ENCODE measurements at places on chromosomes 1 and 21. TPM values are rescaled to one million over a fixed set of nuclear protein-coding genes. Genes with fewer than 3 reads are reported as not detected.

DNA sequence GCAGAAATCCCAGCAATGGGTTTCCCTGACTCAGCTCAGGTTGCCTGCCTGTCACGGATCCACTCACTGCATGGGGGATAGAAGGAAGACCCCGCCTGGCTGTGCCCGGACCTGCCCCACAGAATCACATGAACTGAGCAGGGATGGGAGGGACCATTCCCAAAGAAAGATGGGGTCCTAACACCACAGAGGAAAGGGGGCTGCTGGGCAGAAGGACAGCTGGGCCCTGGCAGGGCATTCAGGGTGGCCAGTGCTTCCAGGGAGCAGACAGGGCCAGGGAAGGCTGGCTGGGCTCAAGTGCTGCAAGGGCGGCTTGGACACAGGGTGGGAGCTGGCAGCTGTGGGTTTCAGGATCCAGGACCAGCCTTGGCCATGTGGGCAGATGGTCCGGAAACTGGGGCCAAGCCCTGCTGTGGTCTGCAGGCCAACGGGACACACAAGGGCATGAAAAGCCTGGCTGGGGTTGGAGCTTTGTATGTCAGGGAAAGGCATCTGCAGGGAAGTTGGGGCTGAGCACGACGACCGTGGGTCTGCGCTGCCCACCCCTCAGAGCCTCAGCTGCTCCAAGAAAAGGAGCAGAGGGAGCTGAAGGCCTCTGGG is 723.9 kb downstream of the PTPRU start:
- no peak for DNase-seq

GRCh38 chr1:29633771-29634170 is 397.4 kb downstream of the PTPRU start:
- no peak for DNase-seq

GRCh38 chr1:7827126-7827955 is 25.5 kb downstream of the UTS2 start:
- no peak for DNase-seq

USP16 gene
- 12.9 TPM for total RNA-seq

All from transverse colon (tissue), 4 donors.